ENCODE measurements at places on chromosomes 5 and 9. TPM values are rescaled to one million over a fixed set of nuclear protein-coding genes. Genes with fewer than 3 reads are reported as not detected.

Gene COL27A1
- total RNA-seq = 7.8 TPM

Gene ZDHHC11B
- total RNA-seq = under 0.01 TPM

Gene PTGES
- 3.9 TPM for total RNA-seq

Gene SOHLH1
- total RNA-seq = not detected

Gene NMUR2
- 0.30 TPM for total RNA-seq

Gene PPP1R26
- total RNA-seq = 33.5 TPM

Gene INSL4
- not detected for total RNA-seq

Gene SLC2A8
- 11.4 TPM for total RNA-seq
